Right atrium auricular region (tissue), 2 donors: ENCODE measurements at places on chromosomes 5 and 9. TPM values are rescaled to one million over a fixed set of nuclear protein-coding genes. Genes with fewer than 3 reads are reported as not detected.

DNA sequence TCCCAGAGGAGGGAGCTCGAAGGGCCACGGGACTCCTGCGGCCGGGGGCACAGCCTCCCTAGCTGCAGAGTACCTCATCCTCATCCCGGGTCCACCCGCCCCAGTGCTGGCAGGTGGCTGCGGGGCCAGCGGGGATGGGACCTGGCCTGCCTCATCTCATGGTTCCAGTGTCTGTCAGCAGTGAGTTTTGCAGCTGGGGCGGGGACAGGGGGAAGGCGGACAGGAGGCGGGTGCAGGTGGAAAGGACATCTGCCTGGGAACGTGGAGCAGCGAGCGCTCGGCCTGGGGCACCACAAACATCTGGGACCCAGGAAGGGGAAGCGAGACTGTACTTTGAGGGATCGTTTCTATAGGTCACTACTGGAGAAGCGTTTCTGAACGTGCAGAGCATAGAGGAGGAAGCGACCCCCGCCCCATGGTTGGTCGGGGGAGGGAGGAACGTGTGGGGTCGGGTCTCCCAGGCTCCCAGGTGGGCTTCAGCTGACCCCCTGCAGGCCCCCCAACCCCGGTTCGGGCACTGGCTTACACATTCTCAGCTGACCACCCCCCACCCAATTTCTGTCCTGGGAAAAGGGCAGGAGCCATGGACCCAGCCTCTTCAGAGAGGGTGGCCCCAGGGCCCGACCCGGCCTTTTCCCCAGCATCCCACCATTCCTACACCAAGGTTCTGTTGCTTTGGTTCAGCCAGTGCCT is 56.5 kb upstream of the NOTCH1 start:
- no peaks in the 10 kb centered on the region for H3K4me1 ChIP-seq
- H3K27ac ChIP-seq, result no peak overlapping the region

DNA sequence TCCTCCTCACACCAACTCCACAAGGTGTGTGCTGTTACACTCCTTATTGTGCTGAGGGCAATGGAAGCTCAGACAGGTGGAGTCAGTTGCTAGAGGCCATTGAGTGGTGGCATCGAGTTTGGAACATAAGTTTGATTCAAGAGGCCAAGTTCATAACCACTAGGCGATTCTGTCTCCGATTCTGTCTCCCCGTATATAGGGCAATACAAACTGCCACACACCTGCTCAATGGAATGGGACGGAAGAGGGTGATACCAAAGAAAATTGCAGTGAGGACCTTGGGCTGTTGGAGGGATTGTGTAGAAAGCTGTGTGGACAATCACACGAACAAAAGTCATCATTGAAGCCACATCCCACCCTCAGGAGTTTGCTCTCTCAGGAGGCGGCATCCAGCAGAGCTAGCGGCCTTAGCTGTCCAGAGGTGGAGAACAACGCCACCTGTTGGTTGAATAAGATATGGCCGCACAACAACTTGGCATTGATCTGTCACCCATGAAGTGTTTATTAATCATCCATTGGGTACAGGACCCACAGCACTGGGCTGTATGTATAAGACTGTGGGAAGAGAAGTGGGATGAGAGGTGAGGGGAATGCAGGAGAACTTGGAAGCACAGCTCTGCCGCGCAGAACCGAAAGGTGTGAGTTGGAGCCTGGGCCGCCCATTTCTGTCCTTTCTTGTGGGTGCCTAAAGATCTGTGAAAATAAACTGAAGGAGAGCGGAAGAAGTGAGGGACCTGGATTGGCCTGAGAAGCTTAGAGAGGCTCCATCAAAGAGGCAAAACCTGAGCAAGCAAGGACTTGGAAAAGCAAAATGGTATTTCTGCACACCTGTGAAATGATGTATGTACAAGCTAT is 16.1 kb upstream of the NEUROG1 start:
- no peak overlapping the region for H3K27ac ChIP-seq
- H3K36me3 ChIP-seq, result no peaks in the 10 kb centered on the region
- no peak overlapping the region for H3K4me3 ChIP-seq
- no peaks in the 10 kb centered on the region for H3K4me1 ChIP-seq

GRCh38 chr9:112384690-112385089 is 4.8 kb downstream of the HSDL2 start:
- no peak for DNase-seq
- no peak overlapping the region for H3K27ac ChIP-seq
- H3K36me3 ChIP-seq, result no peaks in the 10 kb centered on the region
- no peaks in the 10 kb centered on the region for H3K27me3 ChIP-seq
- H3K4me3 ChIP-seq, result no peak overlapping the region

GRCh38 chr5:149932445-149933350 is 11.9 kb downstream of the PDE6A start:
- no peaks in the 10 kb centered on the region for H3K27me3 ChIP-seq
- H3K4me1 ChIP-seq, result peaks cover 7% of the 10 kb centered on the region
- H3K27ac ChIP-seq, result no peak overlapping the region
- no peaks in the 10 kb centered on the region for H3K36me3 ChIP-seq
- H3K4me3 ChIP-seq, result no peak overlapping the region

DNA sequence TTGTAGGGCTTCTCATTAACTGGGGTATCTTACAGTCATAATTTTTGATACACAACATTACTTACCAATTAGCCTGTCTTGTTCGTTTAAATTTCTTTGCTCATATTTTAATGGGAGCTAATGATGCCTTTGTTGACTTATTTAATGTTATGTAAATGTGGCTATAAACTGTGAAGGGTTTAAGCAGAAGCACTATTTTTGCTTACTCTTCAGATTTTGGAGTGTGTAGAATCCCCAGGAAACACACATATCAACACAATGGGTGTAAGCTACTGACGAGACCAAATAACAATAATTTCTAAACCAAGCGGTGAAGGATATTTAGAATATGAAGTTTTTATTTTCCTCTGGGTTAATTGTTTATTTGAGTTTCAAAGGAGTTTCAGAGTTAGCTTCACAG is 452.5 kb downstream of the EBF1 start:
- H3K36me3 ChIP-seq, result no peaks in the 10 kb centered on the region
- H3K27ac ChIP-seq, result no peak overlapping the region
- no peak for DNase-seq
- no peaks in the 10 kb centered on the region for H3K27me3 ChIP-seq
- no peak overlapping the region for H3K4me3 ChIP-seq

Gene SSBP2
- total RNA-seq, result 29.3 TPM
